Suppressor macrophage treated with lipopolysaccharide for 1 hour (primary cell): ENCODE measurements at places on chromosomes 5 and 9.

DNA sequence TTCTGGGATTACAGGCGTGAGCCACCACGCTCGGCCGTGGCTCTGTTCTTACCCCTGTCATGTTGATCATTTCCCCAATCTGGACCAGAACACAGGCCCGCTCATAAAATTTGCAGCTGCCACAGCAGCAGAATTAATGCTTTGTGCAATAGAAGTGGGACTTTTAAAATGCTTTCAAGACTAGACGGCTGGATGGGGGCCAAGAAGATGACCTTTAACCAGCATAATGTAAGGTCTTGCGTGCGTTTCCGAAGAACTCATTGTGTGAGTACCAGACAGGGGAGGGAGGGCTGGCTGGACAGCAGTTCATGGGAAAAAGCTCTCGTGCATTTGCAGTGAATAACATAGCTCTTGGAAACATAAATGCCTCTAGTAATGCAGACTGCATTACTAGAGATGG is 3.5 kb upstream of the WDR38 start:
- no peak for DNase-seq

DNA sequence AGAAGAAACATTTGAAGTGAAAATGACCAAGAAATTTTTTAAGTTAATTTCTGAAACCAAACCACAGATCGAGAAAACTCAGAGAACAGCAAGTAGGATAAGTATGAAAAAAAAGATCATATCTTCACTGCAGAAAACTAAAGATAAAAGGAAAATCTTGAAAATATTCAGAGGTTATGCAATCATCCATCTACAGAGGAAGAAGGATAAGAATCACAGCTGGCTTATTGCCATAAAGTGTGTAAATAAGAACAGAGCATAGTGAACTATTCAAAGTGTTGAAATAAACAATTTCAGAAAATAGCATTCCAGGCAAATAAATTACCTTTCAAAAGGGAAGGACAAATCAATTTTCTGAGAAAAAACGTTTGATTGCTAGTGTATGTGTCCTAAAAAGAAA is 1191.7 kb upstream of the CDH6 start:
- DNase-seq = no peak

- DNase-seq = no peak
Observed at GRCh38 chr5:39148983-39149534, 70.3 kb downstream of the FYB1 start.

GRCh38 chr9:90953200-90953599 is 151.6 kb downstream of the SYK start:
- DNase-seq = no peak

- no peak for DNase-seq
Observed at GRCh38 chr5:150517272-150518152, 9.6 kb downstream of the NDST1 start.
